ENCODE measurements at places on chromosomes 2 and 18.

DNA sequence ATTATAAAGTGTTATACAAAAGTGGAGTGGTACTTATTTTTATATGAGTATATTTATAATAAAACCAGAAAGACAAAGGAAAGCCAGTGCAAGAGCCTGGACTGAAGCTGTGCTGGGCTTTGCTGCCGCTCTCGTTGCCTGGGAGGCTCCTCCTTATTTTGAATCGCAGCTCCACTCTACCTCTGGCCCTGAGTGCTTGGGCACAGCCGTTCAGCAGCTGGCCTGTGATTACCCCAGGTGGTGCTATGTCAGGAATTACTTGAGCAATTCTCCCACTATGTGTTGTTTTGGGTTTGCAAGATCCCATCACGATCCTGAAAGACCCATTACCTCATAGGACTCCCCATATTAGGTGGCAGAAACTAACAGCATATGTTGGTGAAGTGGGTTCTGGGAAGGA is 53.0 kb upstream of the LCLAT1 start:
- no peak for DNase-seq

- no peak for DNase-seq
Measured at GRCh38 chr2:60867007-60867406, 14.4 kb upstream of the REL start.

GRCh38 chr2:223834431-223834830 is 3.0 kb downstream of the AP1S3 start:
- no peak for DNase-seq

GRCh38 chr2:36663851-36664695 is 32.4 kb upstream of the VIT start:
- no peak for DNase-seq

- DNase-seq = peak; percentile 32
Measured at GRCh38 chr2:235560345-235560744, 66.5 kb downstream of the AGAP1 start.

GRCh38 chr18:28075501-28075900 is 101.4 kb downstream of the CDH2 start:
- no peak for DNase-seq

GRCh38 chr2:85796046-85796340 is 42.2 kb downstream of the ATOH8 start:
- no peak for DNase-seq

- no peak for DNase-seq
Measured at GRCh38 chr18:55275039-55275901, 312.7 kb downstream of the TCF4 start.

DNA sequence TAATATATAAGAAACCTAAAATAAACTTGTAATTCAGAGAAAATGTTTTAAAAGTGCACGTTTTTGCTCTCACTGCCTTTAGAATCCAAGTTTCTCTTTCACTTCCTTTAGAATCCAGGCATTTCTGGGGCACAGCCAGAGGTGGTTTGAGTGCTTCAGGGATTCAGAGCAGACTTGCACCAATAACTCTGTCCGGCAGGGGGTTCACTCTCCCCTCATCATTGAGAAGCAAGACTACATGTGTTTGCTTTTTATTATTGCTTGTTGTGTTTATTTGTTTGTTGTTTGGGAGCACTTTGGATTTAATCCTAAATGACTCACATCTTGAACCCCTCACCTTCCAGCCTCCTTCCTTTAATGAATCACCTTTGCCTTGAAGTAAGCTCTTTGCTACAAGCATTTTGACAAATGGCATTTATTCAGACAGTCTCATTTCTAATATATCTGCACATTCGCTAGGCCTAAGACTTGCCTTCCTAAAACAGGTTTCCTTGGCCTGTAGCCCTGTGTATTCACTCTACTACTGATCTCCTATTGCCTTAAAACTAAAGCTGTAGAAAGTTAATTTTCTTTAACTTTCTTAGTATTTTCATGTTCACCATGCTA is 233.5 kb upstream of the ATP5MC3 start:
- DNase-seq = no peak

DNA sequence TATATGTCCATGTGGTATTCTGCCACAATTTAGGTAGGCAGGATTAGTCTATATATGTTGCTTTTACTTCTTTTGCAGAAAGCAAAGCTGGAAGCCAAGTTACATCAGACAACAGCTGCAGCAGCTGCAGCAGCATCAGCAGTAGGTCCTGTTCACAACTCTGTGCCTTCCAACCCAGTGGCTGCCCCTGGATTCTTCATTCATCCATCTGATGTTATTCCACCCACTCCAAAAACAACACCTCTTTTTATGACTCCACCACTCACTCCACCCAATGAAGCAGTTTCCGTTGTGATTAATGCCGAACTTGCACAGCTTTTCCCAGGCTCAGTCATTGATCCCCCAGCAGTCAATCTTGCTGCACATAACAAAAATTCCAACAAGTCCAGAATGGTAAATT is 107.6 kb downstream of the BIRC6 start:
- no peak for DNase-seq

GRCh38 chr2:234751275-234751973 is 200.4 kb upstream of the SH3BP4 start:
- DNase-seq = no peak

DNA sequence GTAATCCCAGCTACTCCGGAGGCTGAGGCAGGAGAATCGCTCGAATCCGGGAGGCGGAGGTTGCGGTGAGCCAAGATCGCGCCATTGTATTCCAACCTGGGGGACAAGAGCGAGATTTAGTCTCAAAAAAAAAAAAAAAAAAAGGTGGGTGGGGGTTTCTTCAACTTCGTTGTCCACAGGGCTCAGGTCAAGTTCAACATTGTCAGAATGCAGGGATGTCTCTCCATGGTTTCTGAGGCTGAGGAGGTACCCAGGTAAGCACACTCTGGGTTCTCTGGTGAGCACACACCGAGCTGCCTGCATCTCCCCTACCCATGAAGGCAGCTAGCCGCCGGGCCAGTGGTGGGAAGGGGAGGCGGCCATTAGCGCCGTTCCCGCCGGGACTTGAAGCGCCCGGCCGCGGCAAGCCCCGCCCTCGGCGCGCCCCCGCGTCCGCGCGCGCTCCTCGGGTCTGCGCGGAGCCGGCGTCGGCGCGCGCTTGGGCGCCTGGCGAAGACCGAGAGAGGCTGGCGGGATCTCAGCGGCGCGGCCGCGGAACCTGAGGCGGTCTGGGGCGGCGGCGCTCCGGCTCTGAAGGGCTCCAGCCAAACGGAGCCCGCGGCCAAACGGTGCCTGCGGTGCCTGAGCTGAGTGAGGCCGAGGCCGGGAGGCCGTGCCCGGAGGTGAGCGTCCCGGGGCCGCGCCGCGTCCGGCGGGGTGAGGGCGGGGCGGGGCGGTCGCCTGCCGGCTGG is at the start of gene UBXN2A:
Gene UBXN2A, plus strand, starts transcription at position 477 of the 731 bp plus-strand sequence. CDS start 17,852 bp downstream, outside the sequence.
- no peak for DNase-seq

DNA sequence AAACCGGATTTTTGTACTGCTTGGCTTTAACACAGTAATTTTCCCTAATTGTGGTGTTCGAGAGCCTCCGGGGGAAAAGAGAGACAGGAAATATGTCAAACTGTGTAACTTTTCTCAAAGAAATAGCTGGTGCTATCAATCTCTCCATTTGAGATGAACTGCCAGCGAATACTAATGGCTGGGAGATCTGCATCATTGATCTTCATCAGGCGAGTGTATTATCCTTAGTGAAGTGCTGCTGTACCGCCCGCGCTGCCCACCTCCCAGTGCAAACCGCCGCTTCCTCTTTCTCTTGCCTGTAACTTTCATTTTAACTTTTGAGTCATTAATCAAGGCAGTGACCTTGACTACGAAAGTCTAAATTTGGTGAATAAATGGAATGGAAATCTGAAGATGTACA is 246.1 kb upstream of the ST6GAL2 start:
- DNase-seq = no peak

- DNase-seq = no peak
Measured at GRCh38 chr2:128690431-128690830, 371.8 kb upstream of the HS6ST1 start.

- no peak for DNase-seq
Measured at GRCh38 chr18:33745151-33745795, 167.3 kb downstream of the ASXL3 start.

- no peak for DNase-seq
Measured at GRCh38 chr18:50704357-50704940, 115.4 kb downstream of the MRO start.

DNA sequence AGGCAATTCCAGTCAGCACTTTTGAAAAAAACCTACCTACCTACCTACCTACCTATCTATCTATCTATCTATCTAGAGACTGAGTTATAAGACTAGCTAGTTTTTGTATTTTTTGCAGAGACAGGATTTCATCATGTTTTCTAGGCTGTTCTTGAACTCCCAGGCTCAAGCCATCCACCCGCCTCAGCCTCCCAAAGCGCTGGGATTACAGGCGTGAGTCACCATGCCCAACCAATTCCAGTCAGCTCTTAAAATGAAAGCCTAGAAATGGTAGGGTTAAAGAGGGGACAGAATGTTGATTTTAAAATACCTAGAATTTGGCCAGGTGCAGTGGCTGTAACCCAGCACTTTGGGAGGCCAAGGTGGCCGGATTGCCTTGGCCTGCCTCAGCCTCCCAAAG is 19.1 kb downstream of the MSH2 start:
- DNase-seq = no peak

DNA sequence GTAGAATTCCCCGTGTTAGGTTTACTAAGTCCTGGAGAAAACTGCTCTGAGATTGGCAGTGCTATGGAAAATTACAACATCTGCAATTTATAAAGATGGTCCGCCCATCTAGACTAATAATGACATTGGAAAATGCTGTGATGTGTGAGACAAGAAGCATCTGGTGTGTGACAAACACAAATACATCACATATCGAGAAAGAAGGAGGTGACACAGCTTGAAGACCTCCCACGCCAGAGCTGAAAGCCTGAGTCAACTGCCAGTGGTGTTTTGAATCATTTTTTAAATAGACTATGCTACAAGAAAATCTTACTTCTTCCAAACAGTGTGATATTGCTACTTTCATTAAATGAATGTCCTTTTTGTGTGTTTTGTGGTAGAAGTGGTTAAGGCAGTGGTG is 8.6 kb upstream of the ANO7 start:
- no peak for DNase-seq

DNA sequence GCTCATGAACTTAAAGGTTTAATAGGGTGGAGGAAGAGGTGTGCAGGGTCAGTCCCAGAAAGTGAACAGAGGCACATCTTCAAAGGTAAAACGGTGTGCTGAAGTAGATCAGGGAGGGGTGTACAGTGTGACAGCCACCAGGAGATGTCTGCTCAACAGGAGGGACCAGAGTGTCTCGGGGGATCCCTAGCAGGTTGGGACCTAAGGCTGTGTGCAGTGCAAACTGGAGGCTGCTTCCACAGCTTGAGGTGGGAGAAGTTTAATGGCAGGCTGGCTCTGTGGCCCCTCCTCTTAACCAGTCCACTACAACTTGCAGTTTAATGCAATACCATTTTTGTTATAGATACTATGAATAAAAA is 33.2 kb downstream of the PLA2R1 start:
- DNase-seq = no peak

- no peak for DNase-seq
Measured at GRCh38 chr2:40093021-40093675, 314.1 kb upstream of the THUMPD2 start.

DNA sequence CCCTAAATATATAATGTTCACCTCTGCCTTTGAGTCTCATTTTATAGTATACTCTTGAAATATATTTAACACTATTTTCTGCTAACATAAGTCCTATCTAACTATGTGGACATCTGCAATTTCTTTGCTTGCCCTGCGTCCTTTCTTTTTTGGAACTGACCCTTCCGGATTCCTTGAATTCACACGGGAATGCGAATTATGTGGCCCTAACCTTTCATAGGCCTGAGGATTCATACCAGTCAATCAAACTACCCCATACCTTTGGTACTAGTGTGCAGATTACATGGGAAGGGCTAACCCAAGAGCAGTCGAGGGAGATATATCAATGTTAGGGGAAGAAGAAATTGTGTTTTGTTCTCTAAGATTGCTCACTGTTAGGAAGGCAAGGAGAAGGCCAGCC is 56.4 kb downstream of the NRXN1 start:
- DNase-seq = no peak

DNA sequence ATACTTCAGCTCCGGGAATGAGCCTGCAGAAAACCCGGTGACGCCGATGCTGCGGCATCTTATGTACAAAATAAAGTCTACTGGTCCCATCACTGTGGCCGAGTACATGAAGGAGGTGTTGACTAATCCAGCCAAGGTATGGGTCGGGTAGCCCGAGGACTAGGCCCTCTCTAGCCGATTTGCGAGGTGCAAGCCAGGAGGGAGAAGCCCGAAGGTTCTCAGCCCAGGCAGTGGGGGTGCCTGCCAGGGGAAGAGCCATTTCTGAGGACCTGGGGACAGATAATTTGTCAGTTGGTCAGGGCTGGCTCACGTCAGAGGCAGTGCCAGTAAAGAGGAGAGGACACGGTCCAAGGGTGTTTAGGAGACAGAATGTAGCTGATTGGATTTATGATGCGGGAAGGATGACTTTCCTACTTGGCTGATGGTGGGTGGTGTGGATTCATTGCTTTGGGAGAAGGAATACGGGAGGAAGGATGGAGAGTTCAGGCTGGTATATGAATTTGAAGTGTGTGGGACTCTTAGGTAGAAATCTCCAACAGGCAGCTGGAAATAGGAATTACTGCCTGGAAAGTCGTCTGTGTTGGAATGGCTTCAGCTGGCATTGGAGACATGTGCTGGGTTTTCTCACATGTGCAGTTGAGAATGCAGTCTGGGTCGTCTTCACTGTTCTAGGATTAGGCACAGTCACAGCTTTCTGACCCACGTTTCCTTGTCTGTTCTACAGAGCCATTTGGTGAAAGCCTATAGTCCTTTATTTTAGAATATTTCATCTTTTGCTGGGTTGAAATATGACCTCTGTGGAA is 874 bp downstream of the NDUFAF7 start:
- DNase-seq = no peak

- no peak for DNase-seq
Measured at GRCh38 chr2:180621941-180622918, 358.2 kb upstream of the UBE2E3 start.

- DNase-seq = no peak
Measured at GRCh38 chr2:159712929-159713420, 669 bp downstream of the MARCHF7 start.

DNA sequence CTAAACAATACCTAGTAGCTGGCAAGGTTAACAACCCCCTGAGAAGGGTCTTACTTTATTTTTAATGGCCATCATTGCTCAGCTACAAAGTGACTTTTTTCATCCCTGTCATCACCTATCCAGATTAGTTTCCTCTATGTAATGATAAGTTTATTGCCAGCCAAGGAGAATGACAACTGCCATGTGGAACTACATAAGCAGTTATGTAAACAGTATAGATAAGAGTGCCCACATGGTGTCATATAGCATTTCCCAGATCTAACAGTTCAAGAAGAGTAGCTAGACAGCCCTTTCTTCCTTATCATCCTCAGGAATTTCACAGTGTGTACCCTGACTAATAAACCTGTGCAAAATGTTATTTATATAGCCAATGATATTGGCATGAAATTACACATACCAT is 240.2 kb upstream of the PIK3C3 start:
- DNase-seq = no peak

DNA sequence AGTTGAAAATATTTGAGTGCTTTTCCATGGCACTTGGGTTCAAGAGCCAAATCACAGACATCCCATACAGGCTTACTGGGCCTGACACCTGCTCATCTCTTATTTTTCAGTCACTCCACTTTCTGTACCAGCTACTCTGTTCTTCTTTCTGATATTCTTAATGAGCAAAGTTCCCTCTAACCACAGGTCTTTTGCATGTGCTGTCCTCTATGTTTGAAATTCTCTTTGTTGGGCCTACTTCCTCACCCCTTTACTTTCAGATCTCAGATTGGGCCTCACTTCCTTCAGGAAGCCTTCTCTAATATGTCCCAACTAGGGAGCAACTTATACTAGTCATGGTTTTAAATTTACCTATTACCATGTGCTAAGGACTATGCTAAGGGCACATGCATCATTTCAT is 81.8 kb upstream of the RBMS1 start:
- DNase-seq = no peak
